ENCODE measurements at places on chromosomes 7 and 10.
A peak's percentile ranks its signal among the peaks of the same experiment; 100 is the strongest.

DNA sequence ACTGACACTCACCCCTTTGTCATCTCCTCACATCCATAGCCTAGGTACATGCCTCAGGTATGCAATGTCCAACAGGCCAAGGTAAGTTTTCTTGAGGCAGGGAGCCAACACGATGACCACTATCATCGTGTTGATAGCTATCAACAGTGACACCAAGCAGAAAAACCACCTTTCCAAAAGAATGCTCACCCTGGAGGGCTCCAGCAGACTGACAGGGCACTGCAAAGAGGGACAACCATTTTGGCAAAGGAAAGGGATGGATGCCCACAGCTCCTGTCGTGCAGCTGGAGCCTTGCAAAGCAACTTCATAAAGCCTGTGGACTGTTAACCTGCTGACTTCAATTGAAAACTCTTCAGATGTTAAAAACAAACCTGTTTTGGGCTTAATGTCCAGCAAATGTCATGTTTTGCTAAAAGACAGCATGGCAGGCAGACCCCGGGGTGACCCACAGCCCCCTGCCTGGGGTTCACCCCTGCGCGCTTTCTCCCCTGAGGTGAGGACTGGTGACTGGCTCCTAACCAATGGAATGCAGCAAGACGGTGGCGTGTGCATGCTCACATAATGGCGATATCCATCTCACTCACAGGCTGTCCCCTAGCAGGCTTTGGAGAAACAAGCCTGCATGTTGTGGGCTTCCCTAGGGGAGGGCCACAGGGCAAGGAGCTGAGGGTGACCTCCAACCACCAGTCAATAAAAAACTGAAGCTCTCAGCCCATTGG is 293.8 kb downstream of the TCERG1L start:
- no peak for DNase-seq

DNA sequence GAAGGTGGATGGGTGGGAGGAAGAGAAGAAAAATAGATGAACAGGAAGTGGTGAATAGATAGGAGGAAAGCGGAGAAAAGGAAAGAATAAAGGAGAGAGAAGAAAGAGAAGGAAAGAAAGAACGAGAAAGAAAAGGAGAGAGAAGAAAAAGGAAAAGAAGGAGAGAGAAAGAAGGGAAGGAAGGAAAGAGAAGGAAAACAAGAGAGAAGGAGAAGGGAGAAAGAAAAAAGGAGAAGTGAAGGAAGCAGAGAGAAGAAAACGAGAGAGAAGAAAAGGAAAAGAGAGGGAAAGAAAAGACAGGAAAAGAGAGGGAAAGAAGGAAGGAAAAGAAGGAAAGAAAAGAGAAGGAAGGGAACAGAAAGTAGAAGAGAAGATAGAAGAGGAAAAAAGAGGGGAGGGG is 211.8 kb downstream of the DIP2C start:
- no peak for DNase-seq

DNA sequence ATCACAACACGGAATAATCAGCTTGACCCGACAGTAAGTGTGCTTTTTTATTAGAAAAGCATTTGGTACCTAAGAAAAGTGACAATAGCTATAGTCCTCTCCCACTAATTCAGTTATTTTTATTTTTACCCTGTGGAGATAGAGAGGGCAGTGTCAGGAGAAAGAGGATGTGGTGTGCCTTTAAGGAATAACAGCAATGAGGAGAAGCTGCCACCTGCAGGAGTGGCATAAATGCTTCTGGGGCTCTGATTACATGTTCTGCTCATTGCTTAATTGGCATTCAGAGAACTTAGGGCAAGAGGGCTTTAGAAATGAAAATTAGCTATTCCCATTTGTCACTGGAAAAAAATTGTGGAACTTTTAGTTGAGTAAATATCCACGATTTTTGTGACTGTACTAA is 60.1 kb downstream of the DENND11 start:
- DNase-seq, result no peak

DNA sequence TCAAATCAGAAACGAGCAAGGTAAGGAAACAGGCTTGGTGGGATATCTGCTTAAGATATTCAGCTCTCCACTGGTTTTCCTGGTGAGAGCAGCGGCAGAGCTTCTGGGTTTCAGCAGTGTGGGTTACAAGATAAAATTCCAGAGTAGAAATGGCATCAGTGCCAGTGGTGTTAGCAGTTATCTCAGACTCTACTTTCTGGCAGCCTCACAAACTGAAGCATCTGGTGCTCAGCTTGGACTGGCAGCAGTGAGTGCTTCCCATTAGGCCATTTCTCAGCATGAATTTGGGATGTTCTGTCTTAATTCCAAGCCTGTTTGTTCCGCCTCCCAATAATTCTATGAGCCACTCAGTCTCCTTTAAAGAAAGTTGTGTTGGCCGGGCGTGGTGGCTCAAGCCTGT is 6.9 kb upstream of the GSTO2 start:
- no peak for DNase-seq

DNA sequence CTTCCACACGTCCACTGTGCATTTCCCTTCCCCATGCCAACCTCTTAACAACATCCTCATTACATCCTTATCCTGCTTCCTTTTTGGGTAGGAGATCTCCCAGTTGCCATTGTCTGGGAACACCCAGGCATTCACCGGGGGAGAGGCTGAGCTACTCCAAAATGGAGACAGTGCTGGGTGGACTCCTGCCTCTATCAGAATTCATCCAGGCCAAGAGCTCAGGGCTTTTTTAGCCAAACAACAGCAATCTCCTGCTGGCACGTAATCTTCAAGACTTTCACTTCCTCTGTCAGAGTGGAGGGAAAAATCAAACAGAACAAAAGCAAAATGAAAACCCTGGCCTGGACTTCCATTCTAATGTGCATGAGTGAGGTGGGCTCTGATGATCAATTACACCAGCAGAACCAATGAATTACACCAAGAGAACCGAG is 245.0 kb downstream of the PRPF18 start:
- DNase-seq, result no peak

DNA sequence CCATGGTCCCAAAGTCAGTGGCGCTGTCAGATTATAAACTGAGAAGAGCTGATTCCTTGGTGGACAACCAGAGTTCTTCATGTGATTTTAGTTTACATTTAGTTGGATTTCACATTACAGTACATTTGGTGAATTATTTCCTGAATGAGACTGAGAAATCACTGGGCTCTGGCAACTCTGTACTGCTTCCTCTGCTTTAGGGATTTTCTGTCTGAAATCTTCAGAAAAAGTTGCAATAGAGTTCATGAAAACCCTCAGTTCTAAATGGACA is 242.6 kb downstream of the BICC1 start:
- no peak for DNase-seq

GRCh38 chr7:46982928-46983327 is 599.0 kb downstream of the TNS3 start:
- no peak for DNase-seq

GRCh38 chr7:76346097-76346496 is 12.7 kb downstream of the YWHAG start:
- no peak for DNase-seq

DNA sequence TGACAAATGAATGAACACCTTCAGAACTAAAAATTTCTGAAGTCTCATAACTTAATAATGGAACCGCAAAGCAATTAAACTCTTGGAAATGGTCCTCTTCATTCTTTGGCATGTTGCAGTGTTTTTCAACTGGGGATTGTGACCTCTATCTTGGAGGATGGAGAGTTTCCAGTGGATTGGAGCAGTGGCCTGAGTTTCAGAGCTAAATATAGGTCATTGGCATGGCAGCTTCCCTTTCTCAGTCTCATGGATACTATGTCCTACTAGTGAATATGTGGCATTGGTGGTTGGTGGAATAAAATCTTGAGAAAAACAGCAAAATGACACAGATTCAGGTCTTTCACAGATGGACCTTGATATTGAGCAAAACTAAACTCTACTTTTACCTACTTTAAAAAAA is 24.1 kb upstream of the EPC1 start:
- DNase-seq, result no peak

DNA sequence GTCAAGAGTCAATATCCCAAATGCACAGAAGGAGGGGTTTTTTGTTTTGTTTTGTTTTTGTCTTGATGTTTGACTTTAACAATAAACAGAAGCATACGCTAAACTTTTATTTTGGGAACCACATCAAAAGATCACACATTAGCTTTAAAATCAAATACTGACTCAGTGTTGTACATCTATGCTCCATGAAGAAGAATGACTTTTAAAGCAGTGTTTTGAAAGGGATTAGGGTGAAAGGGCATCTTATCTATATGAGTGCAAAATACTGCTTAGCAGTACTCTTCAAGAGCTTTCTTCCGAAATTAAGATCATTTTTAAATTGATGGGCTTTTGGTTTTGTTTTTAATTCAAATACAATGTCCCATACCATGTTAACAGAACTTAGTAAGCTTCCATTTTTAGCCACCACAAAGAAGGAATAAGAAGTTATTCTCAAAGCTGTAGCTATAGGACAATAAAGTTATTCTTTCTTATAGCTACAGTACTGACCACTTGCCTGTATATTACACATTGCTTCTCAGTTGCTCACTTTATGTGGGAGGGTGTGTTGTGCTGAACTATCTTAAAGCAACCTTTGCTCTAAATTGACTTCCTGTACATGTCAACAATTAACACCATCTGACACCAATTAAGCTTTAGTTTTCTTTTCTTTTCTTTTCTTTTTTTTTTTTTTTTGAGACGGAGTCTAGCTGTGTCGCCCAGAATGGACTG is 144.3 kb upstream of the KAT6B start:
- no peak for DNase-seq

DNA sequence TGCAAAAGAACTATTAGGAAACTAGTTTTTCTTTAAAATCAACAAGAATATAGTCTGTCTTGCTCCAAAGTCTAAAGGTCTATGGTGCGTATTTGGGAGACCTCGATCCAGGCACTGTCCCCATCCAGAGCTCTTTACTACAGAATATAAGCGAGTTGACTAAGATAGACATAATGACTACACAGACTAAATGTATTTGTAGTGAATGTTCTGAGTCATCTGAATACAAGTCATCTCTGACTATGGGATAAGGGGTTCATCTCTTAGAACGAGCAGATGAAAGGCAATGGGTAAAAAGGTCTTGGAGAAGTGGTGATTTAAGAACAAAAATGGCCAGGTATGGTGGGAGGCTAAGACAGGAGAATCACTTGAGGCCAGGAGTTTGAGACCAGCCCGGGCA is 136.0 kb upstream of the RSU1 start:
- DNase-seq, result no peak

- DNase-seq, result no peak
Observed at GRCh38 chr7:68147614-68148238, 1151.1 kb downstream of the TYW1 start.

DNA sequence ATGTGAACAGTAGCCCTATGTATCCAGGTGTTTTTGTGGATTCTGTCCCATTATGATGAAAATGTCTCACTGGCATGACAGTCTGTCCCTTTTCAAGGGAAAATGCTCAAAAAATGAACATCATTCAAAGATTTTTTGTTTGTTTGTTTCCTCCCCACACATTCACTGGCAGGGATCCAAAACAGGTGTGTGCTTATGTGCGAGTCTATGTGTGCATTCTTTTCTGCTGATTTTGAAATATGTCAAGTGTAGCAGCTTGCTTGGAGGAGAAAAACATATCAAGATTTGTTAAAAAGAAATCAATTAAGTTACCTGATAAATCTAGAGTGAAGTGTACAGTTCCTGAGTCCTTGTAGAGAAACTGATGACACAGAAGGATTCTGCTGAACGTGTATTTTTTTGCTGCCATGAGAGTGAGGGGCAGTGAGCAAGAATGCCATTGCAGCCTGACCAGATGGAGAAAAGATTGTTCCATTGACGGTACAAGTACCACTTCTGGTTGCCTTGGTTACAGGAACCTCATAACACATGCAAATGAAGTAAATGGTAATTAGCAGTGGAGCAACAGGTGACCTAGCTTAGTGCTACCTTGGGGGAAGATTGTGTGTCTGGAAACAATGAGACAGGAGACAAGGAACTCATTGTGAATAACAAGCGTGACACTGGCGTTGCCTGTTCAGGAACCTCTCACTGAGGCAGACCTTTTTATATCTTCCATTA is 277.4 kb upstream of the PHYHIPL start:
- DNase-seq, result no peak

DNA sequence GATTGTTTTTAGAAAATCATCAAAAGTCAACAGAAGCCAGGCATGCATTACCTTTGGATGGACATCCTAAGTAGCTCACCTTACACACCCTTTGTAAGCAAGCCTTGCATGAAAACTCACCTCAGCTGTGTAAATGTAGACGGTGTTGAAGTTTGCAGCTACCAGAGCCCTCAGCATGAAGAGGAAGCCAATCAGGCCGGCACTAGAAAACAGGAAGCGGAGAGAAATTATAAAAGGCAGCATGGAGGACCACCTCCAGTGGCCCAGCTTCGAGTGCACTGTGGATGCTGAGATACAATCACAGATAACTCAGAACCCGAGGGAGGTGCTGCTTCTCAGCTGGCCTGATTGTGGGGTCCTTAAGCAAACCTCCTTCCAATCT is 75.3 kb downstream of the SVOPL start:
- peak; percentile 13 for DNase-seq

- DNase-seq, result no peak
Observed at GRCh38 chr10:102675666-102676533, 31.6 kb downstream of the TRIM8 start.

DNA sequence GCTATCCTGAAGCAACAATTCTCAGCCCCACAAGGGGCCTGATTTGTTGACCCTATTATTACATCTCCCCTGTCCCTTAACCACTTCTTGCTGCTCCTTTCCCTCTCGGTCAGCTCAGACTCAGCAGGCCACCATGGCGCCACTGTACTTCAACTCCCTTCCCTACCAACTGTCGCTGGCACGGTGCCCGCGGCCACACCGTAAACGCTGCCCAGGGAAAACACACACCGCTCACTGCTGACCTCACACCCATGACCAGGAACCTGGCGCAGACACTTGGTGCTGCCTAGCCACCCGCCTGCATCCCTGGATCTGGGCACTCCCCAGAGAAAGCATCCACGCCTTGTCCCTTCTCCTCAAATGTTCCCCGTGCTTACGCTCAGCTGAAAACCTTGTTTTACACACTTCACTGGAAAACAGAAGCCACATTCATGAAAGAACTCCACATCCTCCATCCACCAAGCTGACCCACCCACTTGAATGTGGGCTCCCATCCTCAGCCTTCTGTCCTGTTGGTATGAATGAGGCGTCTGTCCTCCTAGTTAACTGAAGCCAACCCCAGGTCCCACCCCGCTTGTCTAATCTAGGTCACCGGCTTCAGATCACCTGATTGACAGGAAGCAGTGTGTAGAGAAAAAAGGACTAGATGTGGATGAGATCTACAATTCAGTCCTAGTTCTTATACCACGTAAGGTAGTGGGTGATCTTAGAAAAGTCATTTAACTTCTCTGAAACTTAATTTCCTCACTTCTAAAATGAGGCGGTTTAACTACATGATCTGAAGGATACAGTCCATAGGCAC is 28.5 kb upstream of the CRYGN start:
- no peak for DNase-seq

- no peak for DNase-seq
Observed at GRCh38 chr10:77507291-77507880, 130.2 kb downstream of the KCNMA1 start.

- no peak for DNase-seq
Observed at GRCh38 chr10:99853655-99854054, 71.2 kb downstream of the ABCC2 start.

- peak; percentile 28 for DNase-seq
Observed at GRCh38 chr10:43689618-43689954, 40.9 kb upstream of the ZNF32 start.

Measured in activated naive CD8-positive, alpha-beta T cell treated with anti-CD3 and anti-CD28 coated beads for 36 hours (primary cell).